ENCODE measurements at places on chromosomes 16 and 17. TPM values are rescaled to one million over a fixed set of nuclear protein-coding genes. Genes with fewer than 3 reads are reported as not detected.

WFIKKN2 gene
- total RNA-seq = 0.05 TPM

KRTAP2-3 gene
- total RNA-seq = not detected

ITGB4 gene
- 100 TPM for total RNA-seq

SLC4A1 gene
- total RNA-seq = not detected

MFSD6L gene
- total RNA-seq = not detected

ADAP2 gene
- total RNA-seq = 2.4 TPM

EPX gene
- total RNA-seq = not detected

TBC1D3C gene
- total RNA-seq = not detected

NSMCE1 gene
- 48.2 TPM for total RNA-seq

PLK1 gene
- 94.8 TPM for total RNA-seq

RGS11 gene
- total RNA-seq = 10.2 TPM

MAPT gene
- total RNA-seq = 0.59 TPM

All from Panc1 (cell line).